NCI-H187 treated with DMSO at 0.1 percent for 48 hours (cell line): ENCODE measurements at places on chromosomes 6 and 20.
A peak's percentile ranks its signal among the peaks of the same experiment; 100 is the strongest.

DNA sequence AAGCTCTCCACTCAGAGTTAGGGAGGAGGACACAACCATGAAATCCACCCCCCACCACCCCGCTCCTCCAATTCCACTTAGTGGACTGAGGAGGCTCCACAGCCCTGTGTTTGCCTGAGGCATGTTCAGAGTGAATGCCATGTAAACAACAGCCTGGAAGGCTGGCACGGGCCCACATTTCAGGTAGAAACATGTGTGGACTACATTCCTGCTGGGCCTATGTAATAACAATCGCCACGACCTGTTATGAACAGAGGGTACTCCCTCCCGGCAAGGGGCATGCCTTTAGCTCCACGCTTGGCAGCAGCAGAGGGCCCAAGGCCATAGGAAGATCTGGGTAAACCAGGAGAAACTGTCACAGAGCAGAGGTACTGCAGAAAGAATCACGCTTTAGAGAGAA, 65.5 kb downstream of the ISM1 start:
- no peak for DNase-seq

GRCh38 chr20:40416274-40416673, 272.8 kb downstream of the MAFB start:
- DNase-seq = no peak

- no peak for DNase-seq
Observed at GRCh38 chr6:87766211-87766610, 64.2 kb upstream of the AKIRIN2 start.

GRCh38 chr6:154447954-154448353, 62.5 kb downstream of the CNKSR3 start:
- DNase-seq = no peak

GRCh38 chr6:115958958-115959357, 101.7 kb downstream of the FRK start:
- DNase-seq = no peak

DNA sequence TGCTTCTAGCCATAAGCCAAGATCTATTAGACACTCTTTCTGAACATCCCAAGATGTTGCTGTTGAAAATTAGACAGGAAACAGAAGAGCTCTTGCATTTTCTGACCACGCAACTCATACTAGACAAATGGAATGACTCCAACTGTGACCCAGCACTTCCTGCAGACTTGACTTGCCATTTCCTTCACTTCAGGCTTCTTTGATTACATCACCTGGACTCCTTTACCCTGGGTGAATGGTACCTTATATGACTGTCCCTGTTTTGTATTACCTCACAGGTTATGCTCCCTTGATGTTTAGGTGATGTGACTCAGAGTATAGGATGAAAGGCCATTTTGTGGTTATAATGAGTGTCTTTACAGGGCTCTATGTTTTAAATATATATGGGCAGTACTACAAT, 236.1 kb downstream of the BMP2 start:
- DNase-seq = no peak

DNA sequence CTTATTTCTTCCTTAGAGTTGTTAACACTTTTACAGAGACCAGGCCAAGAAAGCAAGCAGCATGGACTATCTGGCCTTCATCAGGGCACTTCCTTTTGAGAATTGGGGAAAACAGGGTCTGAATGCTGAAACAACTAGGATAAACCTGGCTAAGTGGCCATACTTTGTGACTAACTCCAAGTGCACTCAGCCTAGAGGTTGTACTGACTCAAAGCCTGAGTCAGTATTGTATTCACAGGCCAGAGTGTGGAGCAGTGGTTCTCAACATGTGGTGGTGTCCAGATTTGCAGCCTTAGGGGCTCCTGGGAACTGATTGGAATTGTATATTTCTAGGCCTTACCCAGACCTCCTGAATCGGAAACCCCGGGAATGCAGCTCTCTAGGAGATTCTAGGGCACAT, 20.1 kb downstream of the SEC23B start:
- no peak for DNase-seq

GRCh38 chr6:138955262-138955661, 32.8 kb downstream of the REPS1 start:
- DNase-seq = no peak

- no peak for DNase-seq
Observed at GRCh38 chr20:9311132-9311531, 203.3 kb upstream of the LAMP5 start.

DNA sequence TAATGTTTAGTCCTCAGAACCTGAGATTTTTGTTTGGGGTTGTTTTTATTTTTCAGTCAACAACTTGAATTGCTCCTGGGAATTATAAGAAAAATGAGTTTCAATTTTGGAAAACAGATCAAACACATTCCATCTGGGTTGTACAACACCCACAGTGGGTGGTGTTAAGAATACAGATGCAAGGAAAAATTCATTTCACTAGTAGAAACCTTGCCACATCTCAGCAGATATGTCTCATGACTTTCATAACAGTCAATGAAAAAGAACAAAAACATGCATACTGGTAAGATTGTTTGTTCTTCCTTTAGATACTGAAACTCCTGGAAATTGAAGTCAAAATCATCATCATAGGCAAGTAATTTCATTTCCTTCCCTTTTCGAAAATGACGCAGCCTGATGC, 78.9 kb downstream of the MOXD1 start:
- no peak for DNase-seq

- no peak for DNase-seq
Observed at GRCh38 chr20:25259788-25260254, 11.9 kb downstream of the PYGB start.

DNA sequence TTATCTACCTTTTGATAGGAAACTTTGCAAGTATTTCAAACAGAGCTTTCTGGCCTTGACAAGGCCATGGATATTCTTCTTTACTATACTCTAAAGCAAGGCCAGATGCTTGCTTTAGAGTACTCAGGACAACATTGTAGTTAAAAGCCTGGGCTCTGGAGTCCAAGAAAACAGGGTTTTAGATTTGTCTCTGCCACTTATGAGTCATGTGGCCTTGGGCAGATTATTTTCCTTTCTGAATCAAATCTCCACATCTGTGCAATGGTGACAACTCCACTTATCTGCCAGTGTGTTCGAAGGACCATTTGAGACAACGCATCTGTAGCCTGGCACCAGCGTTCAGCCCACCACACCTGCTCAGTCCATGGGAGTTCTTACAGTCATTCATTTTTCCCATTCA, 265.9 kb upstream of the RIN2 start:
- no peak for DNase-seq

DNA sequence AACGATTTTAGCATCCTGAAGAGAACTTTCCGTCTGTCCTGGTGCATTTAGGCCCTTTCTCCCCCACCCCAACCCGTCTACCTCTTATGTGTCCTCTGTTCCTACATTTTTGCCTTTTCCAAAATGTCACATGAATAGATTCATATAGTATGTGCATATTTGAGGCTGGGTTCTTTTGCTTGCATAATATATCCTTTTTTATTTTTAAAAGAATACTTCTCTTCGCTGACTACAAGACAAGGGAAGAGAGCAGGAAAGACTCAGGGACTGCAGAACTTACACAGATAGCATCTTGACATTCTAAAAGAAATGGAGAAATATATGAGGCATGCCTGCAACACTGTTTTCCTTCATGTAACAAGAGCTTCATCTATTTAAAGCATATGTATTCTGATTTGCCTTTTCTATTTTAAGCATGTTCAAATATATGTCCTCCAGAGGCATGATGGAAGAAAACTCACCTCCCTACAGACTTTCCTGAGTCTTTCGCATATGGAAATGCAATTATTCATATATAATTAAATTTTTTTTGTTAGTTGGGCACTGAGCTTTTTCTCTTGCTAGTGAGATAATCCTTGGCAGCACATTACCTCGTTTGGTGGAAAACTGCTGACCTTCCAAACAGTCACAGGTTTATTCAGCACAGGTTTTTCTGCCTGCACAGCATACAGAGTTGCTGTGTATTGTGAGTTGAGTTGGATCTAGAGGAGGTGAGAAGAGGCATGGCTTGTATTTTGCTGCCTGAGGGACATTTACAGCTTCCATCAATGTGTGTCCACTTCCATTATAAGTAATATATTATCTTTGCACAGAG, 170.0 kb downstream of the AKAP7 start:
- no peak for DNase-seq

- DNase-seq = no peak
Observed at GRCh38 chr20:7327810-7328209, 560.3 kb downstream of the BMP2 start.

- DNase-seq = no peak
Observed at GRCh38 chr6:164838068-164838615, 471.3 kb downstream of the C6orf118 start.

GRCh38 chr6:72746276-72746675, 124.4 kb downstream of the KCNQ5 start:
- DNase-seq = no peak

- no peak for DNase-seq
Observed at GRCh38 chr6:109328629-109329028, 53.6 kb downstream of the CD164 start.

GRCh38 chr6:12974551-12974950, 258.0 kb downstream of the PHACTR1 start:
- DNase-seq = no peak

DNA sequence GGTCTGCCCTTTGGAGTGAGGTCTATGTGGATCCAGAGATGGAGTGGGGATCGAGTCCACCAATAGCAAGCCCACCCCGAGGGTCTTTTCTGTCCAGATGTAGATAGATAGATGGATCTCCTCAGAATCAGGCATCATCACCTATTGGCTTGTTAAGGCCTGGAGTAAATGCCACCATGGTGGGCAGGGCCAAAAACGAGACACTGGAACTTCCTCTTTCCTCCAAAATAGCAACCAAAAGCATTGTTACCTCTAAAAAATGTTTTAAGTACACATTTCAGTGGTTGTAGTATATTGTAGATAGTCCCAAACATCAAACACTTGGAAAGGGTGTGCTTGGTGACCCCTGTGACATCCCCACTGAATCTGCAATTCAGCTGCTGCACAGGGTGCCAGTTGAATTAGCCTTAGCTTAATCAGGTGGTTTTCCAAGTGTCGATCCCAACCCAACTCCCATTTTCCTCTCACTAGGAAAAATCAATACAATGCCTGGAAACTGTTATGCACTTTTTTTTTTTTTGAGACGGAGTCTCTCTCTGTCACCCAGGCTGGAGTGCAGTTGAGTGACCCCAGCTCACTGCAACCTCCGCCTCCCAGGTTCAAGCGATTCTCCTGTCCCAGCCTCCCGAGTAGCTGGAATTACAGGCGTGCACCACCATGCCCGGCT, 35.0 kb upstream of the NELFCD start:
- no peak for DNase-seq

DNA sequence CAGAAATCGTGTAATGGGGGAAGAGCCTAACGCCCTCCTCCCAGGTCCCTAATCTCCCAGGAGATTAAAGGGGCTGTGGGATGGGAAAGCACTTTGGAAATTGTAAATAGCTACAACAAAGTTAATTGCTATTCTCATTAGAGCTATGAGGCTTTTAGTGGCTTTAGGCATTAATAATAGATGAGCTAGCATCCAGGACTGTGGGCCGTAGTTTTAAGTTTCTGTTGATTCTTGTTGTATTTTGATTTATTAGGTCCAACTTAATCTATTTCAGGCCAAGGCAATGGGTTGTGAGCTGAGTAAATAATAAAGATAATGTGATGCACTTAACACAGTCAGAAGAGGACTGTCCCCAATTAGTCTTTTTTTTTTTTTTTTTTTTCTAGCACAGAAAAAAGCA, 67.7 kb downstream of the ANKRD6 start:
- DNase-seq = peak; percentile 80

DNA sequence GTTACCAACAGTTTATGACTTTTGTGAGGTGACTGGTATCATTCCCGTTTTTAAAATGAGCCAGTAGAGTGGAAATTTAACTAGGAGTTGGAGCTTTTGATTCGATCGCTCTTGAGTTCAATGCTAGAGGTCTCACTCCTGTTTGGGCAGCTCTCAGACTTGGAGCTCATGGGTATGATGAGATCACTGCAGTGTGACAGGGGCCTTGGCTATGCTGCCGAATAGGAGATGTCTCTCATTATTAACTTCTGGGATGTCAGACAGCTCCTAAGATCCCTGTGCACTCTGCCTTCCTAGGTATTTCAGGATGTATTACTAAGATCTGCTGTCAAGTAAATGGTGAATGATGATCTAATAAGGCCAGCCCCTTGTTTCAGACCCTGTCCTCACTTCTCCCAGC, 20.4 kb downstream of the AKAP12 start:
- DNase-seq = no peak

DNA sequence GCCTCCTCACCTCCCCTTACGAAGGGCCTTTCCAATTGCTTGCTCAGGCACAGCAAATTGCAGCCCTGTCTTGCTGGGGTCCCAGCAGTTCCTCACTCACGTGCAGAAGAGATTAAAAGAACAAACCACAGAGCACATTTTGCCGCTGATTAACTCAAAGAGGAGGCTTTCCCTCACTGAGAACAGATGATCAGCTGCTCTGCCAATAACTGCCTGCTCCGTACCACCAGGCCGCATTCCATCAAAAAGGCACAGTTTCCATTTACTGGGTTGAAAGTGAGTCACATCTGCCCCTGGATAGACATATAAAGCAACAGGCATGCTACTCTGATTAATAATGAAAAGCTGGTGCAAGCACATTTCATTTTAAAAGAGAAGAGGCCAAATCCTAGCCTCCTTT, 446.8 kb downstream of the PTPRT start:
- DNase-seq = no peak

DNA sequence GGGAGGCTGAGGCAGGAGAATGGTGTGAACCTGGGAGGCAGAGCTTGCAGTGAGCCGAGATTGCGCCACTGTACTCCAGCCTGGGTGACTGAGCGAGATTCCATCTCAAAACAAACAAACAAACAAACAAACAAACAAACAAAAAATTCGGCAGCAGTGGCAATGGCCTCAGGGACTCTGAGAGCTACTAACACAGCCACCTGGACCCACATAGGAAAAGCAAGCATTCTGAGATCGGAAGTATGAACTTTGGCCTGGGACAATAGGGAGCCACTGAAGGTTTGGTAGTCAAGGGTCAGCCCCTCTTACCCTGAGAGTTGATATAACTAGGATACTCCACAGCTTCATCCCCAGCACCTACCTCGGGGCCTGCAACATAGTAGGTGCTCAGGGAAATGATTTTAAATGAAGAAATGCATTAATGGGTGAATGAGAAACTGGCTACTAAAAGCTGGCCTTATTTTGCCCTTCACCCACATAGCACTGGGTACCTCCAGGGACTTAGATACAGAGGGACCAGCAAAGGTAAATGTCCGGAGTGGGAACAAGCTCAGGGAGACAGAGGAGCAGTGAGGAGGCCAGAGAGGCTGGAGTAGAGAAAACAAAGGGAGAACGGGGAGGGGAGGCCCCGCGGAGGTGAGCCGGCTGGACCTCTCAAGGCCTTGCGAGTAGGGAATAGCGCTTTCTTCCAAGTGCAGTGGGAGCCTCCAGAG, 46.6 kb upstream of the PTGIS start:
- DNase-seq = no peak

DNA sequence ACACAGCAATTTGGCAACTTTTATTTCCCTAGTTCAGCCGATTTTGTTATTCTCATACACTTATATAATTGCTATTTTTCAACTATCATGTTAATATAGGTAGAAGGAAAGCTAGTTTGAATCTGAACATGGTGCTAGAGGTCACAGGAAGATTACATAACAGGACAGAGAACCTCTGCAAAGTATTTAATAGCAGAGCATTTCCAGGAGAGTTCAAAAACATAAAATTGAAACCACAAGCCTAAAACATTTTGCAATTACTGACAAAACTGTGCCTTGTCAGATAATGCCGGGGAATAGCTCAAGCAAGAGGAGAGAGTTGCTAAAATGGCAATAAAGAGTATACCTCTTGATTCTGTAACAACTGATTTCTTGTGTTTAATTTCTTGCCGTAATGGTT, 70.8 kb downstream of the TFAP2B start:
- DNase-seq = no peak
